ENCODE measurements at places on chromosomes 6 and 20.

- peaks cover 20% of the 10 kb centered on the region for H3K4me1 ChIP-seq
- H3K4me3 ChIP-seq, result peak overlapping the region; percentile 66
- peaks cover 6% of the 10 kb centered on the region for H3K36me3 ChIP-seq
Measured at GRCh38 chr6:28789553-28790083, 134.2 kb downstream of the TRIM27 start.

- H3K4me3 ChIP-seq, result no peak overlapping the region
- peaks cover 2% of the 10 kb centered on the region for H3K27me3 ChIP-seq
- no peak overlapping the region for H3K27ac ChIP-seq
- no peaks in the 10 kb centered on the region for H3K4me1 ChIP-seq
- no peak for DNase-seq
Measured at GRCh38 chr6:148427333-148427732, 84.7 kb downstream of the SASH1 start.

- peaks cover 2% of the 10 kb centered on the region for H3K4me1 ChIP-seq
- H3K27ac ChIP-seq, result peak overlapping the region; percentile 36
- peaks cover 70% of the 10 kb centered on the region for H3K27me3 ChIP-seq
- DNase-seq, result no peak
Measured at GRCh38 chr6:10382728-10383330, 32.0 kb downstream of the TFAP2A start.

- H3K36me3 ChIP-seq, result no peaks in the 10 kb centered on the region
- no peak overlapping the region for H3K4me3 ChIP-seq
- H3K27me3 ChIP-seq, result peaks cover 2% of the 10 kb centered on the region
- H3K27ac ChIP-seq, result no peak overlapping the region
- DNase-seq, result no peak
Measured at GRCh38 chr20:61117725-61118124, 134.3 kb upstream of the CDH4 start.

- no peak overlapping the region for H3K4me3 ChIP-seq
- peaks cover 7% of the 10 kb centered on the region for H3K36me3 ChIP-seq
- no peak for DNase-seq
- H3K27me3 ChIP-seq, result no peaks in the 10 kb centered on the region
- H3K4me1 ChIP-seq, result no peaks in the 10 kb centered on the region
Measured at GRCh38 chr20:52083627-52084232, 107.8 kb downstream of the ZFP64 start.

- H3K4me3 ChIP-seq, result no peak overlapping the region
- no peak for DNase-seq
- no peaks in the 10 kb centered on the region for H3K36me3 ChIP-seq
Measured at GRCh38 chr6:106980926-106981325, 6.4 kb upstream of the CD24 start.

DNA sequence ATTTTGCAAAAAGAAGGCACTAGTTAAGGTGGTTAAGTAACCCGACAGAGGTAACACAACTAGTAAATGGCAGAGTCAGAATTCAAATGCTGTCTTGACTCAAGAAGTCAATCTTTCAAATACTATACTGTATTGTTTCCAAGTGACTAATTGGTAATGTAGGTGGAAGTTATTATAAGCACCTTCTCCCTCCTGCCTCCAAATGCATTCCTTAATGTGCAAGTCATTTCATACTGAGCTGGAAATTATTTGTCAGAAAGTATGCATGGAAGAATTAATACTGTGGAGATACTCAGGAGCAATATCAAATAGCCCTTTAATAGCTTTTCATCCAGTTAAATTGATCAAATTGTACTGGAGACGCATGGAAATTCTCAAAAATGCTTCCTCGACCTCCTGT, 579.1 kb downstream of the DOK5 start:
- no peaks in the 10 kb centered on the region for H3K27me3 ChIP-seq
- no peaks in the 10 kb centered on the region for H3K4me1 ChIP-seq
- no peak overlapping the region for H3K27ac ChIP-seq

DNA sequence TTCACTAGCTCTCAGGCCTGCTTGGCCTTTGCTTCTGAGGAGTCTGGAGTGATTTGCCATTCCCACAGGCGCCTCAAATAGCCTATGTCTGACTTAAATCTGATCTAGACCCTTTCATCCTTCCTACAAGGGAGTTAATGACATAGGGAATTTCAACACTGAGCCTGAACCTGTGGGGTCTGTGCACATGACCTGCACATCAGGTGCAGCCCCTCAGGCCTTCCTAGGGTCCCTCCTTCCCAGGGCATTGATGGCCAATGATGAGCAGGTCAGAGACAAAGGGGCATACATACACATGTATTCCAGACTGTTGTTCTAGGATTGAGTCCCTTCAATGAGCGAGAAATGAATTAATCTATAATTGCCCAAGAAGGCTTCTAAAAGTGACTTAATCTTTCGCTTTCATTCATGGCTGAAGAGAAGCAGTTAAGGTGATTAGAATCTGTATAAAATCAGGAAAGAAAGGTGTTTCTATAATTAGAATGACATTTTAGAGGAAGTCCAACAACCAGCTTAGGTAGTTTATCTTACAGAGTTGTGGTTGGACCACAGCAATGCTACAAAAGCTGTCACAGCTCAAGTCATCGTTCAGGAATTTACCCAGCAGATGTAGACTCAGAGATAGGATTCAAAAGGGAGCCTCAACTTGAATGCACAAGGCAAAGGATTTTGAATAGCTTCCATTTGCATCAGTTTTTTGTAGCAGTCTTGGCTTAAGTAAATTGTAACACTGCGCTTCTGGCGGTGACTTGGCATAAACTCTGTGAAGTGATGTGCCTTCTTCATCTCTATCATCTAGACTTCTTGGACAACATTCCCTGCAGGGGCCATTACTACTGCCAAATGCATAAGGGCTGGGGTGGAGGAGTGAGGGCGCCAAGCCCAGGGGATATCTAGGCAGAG, 27.0 kb upstream of the TBC1D7 start:
- peaks cover 47% of the 10 kb centered on the region for H3K4me1 ChIP-seq
- peaks cover 4% of the 10 kb centered on the region for H3K36me3 ChIP-seq
- DNase-seq, result peak; percentile 39
- peak overlapping the region; percentile 86 for H3K4me3 ChIP-seq
- H3K27ac ChIP-seq, result peak overlapping the region; percentile 98

- DNase-seq, result no peak
- H3K27me3 ChIP-seq, result peaks cover 16% of the 10 kb centered on the region
- no peak overlapping the region for H3K27ac ChIP-seq
- H3K4me3 ChIP-seq, result no peak overlapping the region
Measured at GRCh38 chr6:41288030-41288753, 1.7 kb upstream of the TREM1 start.

DNA sequence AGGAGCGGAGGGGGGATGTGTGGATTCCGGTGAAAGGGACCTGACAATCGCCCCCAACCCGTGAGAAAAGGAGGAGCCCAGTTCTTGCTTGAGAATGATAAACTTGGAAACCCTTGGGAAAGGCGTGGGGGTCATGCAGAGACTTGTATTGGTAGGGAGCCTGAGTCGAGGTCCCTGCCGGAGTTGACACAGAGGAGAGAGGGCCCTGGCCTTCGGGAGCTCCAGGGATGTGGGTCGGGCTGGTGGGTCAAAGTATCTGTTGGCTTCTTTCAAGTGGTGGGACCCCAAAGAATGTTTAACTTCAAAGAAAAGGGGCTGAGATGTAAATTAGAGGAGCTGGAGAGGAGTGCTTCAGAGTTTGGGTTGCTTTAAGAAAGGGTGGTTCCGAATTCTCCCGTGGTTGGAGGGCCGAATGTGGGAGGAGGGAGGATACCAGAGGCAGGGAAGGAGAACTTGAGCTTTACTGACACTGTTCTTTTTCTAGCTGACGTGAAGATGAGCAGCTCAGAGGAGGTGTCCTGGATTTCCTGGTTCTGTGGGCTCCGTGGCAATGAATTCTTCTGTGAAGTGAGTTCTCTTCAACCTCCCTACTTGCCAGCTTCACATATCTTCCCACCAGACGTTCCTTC, 571 bp downstream of the CSNK2B start:
- peaks cover 35% of the 10 kb centered on the region for H3K4me1 ChIP-seq
- H3K4me3 ChIP-seq, result peak overlapping the region; percentile 96
- H3K27me3 ChIP-seq, result no peaks in the 10 kb centered on the region
- DNase-seq, result no peak
- peaks cover 61% of the 10 kb centered on the region for H3K36me3 ChIP-seq

Measured in activated naive CD8-positive, alpha-beta T cell treated with anti-CD3 and anti-CD28 coated beads, Interleukin-2, amount 10 ng/mL, durations not matched to agents 7 days and 5 days (primary cell).